ENCODE measurements at places on chromosomes 16 and 17. TPM values are rescaled to one million over a fixed set of nuclear protein-coding genes. Genes with fewer than 3 reads are reported as not detected.

- DNase-seq, result no peak
Observed at GRCh38 chr16:59878999-59879398, 1144.9 kb upstream of the GOT2 start.

- no peak for DNase-seq
Observed at GRCh38 chr16:8175411-8175810, 414.9 kb downstream of the TMEM114 start.

Gene NPIPB2
- total RNA-seq, result 10.7 TPM

DNA sequence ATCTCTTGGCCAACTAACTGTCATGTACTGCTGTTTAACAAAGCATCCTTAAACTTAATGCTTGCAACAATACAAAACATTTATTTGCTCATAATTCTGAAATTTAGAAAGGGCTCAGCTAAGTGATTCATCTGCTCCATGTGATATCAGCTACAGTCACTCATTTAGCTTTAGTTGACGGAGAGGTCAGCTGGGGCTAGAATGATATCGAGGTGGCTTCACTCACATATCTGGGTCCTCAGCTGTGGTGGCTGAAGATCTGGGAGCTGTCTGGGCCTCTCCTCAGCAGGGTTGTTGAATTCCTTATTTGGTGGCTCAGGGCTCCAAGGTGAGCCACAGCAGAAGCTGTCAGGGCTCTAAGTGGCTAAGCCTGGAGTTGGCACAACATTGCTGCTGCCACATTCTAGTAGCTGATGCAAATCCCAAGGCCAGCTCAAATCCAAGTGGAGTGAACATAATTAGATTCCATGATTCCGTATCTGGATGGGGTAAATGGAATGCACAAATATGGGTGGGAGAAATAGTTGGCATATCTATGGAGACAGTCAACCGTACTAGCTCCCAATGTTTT lies 62.8 kb downstream of the HS3ST3A1 start:
- no peak for DNase-seq
